Heart right ventricle (tissue), 16 donors: ENCODE measurements at places on chromosomes 3 and 15. TPM values are rescaled to one million over a fixed set of nuclear protein-coding genes. Genes with fewer than 3 reads are reported as not detected.
A peak's percentile ranks its signal among the peaks of the same experiment; 100 is the strongest.

DNA sequence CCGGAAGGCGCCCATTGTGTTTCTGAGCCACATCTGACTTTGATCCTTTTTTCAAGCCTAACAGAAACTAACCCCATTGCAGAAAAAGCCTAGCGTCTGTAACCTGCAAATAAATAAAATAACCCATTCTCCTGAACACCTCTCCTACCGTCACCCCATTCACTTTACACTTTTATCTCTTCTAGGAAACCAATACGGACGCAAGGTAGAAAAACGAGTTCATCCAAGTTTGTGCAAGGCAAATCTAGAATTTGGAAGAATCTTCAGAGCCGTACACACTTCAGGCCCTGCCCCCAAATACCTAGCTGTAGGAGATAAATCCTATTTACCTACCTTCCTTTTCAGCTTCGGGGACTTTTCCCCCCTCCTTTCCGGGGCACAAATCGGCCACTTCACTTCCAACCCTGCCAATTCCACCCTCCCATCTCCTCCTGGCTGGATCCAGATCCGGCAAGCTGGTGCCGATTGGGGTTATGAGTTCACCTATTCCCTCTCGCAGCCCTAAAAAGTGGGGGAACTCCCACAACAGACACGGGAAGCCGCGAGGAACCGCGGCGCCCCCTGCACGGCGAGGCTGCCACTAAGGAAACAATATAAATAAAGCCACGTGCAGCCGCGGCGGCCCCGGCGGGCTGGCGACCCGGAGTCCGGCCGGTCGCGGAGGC lies 987 bp downstream of the PRTG start:
- H3K4me1 ChIP-seq: peaks cover 28% of the 10 kb centered on the region
- peak; percentile 8 for DNase-seq
- H3K27ac ChIP-seq: no peak overlapping the region

DNA sequence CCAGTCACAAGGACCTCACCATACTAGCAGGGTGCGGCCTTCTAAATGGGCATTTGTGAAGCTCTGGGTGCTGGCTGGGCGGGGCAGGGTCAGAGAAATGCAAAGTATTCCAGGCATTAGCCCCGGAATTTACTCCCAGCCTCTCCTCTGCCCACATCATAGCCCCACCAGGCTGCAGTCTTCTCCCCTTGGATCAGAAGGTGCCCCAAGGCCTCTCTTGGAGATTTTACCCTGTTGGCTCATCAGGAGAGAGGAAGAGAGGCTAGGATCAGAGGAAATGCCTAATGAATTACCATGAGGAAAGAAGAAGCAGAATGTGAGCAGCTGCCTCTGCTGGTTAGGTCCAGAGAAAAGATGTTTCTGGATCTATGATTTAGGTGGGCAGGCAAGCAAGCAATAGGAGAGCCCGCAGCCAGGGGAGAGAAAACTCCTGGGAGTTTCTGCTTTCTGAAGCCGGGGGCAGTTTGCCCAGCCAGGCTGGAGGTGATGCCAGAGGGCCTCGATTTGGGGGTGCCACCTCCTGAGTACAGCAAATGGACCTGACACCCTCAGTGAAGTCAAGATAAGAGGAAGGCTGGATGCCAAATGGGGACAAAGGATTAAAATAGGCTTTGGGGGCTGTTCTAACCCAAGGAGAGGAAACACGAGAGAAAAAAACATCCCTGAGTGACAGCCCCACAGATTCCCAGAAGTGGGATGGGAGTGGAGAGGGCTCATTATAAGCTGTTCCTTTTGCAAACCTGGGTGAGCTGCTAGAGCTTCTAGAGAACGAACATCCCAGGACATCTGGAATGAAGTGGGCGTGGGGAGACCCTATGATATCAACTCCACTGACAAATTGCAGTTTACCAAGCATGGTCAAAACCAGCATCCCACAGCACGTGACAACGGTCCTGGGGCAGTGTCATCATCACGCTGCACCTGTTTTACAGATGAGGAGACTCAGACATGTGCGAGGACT lies 65.4 kb downstream of the BDH1 start:
- no peak for DNase-seq
- no peaks in the 10 kb centered on the region for H3K27me3 ChIP-seq
- H3K27ac ChIP-seq: no peak overlapping the region
- no peaks in the 10 kb centered on the region for H3K36me3 ChIP-seq

DNA sequence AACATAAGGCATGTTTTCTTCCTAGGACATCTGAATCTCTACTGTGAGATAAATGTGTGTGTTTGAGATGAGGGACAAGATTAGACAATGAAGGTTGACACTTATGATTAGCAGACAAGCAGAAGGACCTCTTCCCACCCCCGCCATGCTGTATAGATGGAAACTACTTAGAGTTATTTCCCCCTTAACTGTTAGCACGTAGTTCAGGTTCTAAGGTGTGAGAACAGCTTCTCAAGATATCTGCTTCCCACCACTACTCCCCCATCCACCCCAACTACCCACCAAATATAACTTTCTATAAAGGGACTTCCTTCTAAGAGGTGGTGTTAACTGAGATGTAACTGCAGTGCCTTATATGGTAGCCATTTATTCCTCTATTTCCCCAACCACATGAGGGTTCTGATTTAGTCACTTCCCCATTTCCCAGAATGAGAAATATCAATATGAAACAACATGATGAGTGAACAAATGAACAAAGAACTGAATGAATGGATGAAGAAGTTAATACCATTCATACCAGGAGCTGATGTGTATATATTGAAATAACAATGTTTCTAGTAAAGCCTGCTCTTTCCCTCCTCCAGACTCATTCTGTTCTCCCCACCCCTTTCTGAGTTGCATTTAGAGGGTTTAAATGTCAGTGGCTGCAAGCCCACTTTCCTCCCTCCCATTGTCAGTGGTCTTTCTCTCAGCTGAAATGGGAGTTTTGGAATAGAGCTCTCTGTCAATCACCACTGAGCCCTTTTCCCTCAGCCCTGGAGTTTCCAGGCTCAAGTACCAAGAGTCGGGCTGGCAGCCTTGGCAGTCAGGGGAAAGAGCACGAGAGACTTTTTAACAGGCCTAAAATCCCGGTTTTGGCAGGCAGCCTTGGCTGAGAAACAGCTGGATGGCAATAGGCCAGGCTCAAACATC lies 7.7 kb upstream of the RFTN1 start:
- DNase-seq: no peak
- H3K36me3 ChIP-seq: no peaks in the 10 kb centered on the region
- H3K4me3 ChIP-seq: no peak overlapping the region
- no peak overlapping the region for H3K27ac ChIP-seq
- H3K27me3 ChIP-seq: no peaks in the 10 kb centered on the region

DNA sequence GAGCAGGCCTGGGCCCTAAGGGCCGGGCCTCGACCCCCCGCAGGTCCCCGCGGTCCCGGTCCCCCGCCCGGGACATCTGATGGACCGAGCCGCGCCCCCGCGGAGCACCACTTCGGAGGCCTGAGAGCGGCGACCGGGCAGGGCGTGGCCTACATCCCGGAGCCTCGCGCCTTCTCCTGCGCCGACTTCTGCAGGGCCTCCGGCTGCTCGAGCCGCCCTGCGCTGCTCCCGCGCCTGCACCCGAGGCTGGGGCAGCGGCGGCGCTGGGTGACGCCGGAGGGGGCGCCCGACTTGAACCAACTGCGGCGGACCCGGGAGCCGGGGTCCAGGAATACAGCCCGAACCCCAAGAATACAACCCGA lies 14.9 kb upstream of the GP9 start:
- DNase-seq: no peak
- no peaks in the 10 kb centered on the region for H3K36me3 ChIP-seq

- no peaks in the 10 kb centered on the region for H3K36me3 ChIP-seq
- no peak for DNase-seq
- H3K4me1 ChIP-seq: no peaks in the 10 kb centered on the region
- peaks cover 7% of the 10 kb centered on the region for H3K27me3 ChIP-seq
- no peak overlapping the region for H3K4me3 ChIP-seq
- no peak overlapping the region for H3K27ac ChIP-seq
These were observed 197.4 kb upstream of the RORA start for GRCh38 chr15:61426466-61426865.

DNA sequence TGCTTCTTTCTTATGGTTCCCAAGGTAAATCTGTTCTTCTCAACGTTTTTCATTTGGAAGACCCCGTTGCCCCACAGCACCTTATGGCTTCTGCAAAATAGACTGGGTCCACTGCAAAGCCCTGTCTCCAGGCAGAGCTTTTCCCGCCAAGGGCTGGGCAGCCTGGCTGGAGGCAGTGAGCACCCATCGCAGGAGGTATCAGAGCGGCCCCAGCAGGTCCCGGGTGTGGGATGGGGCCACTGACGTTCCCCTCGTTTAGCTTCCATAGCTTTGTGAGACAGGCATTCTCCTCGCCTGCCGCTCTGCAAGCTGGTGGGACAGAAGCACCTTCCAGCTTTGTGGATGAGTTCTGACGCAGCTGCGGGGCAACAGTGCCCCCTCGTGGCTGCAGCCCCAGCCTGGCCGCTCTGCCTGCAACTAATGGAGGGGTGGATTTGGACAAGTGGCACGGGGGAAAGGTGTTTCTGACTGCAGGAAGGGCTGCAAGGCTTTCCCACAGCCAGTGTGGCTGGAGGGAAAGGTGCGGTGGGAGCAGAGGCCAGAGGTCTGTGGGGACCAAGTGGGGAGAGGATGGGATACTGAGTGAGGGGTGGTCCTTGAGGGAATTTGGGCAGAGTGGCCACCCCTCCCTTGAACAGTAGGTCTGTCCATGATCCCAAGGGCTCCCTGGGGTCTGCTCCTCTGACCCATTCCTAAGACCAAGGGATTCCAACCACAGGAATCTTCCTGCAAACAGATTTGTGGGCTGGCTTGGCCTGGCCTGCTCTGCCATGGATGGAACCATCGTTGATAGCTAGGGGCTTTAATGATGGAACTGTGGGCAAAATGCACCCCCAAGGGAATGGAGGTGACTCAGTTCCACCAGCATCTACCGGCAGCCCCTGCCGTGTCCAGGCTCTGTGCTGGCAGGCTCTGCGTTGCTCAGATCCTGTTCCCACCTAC lies 99.4 kb downstream of the FBLN2 start:
- H3K27ac ChIP-seq: no peak overlapping the region
- H3K4me1 ChIP-seq: peaks cover 7% of the 10 kb centered on the region
- peaks cover 23% of the 10 kb centered on the region for H3K27me3 ChIP-seq
- no peaks in the 10 kb centered on the region for H3K36me3 ChIP-seq
- no peak overlapping the region for H3K4me3 ChIP-seq

GRCh38 chr15:38238311-38238710 lies 14.3 kb upstream of the SPRED1 start:
- H3K36me3 ChIP-seq: no peaks in the 10 kb centered on the region
- H3K27me3 ChIP-seq: no peaks in the 10 kb centered on the region
- no peak overlapping the region for H3K4me3 ChIP-seq
- no peak for DNase-seq

DNA sequence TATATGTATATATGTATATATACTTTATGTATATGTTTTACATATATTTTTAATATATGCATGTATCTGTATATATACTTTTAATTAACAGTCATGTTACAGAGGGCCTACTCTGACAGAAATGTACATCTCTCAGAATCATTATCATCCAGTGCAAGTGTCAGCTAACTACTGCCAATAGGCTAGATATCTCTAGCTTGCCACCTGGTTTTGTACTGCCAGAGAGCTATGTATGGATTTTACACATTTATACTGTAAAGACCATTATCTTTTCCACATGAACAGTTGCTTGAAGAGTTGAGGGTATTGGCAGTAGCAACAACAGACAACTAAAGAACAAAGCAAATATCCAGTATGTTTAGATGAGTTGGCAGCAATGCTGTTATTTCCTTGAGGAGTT lies 99.7 kb upstream of the VGLL3 start:
- H3K4me3 ChIP-seq: no peak overlapping the region
- no peaks in the 10 kb centered on the region for H3K27me3 ChIP-seq
- no peak for DNase-seq
- no peak overlapping the region for H3K27ac ChIP-seq
- peaks cover 3% of the 10 kb centered on the region for H3K4me1 ChIP-seq

GRCh38 chr3:196699749-196700148 lies 12.3 kb downstream of the CEP19 start:
- no peak overlapping the region for H3K27ac ChIP-seq
- no peak overlapping the region for H3K4me3 ChIP-seq
- DNase-seq: no peak
- no peaks in the 10 kb centered on the region for H3K4me1 ChIP-seq
- H3K27me3 ChIP-seq: no peaks in the 10 kb centered on the region

DNA sequence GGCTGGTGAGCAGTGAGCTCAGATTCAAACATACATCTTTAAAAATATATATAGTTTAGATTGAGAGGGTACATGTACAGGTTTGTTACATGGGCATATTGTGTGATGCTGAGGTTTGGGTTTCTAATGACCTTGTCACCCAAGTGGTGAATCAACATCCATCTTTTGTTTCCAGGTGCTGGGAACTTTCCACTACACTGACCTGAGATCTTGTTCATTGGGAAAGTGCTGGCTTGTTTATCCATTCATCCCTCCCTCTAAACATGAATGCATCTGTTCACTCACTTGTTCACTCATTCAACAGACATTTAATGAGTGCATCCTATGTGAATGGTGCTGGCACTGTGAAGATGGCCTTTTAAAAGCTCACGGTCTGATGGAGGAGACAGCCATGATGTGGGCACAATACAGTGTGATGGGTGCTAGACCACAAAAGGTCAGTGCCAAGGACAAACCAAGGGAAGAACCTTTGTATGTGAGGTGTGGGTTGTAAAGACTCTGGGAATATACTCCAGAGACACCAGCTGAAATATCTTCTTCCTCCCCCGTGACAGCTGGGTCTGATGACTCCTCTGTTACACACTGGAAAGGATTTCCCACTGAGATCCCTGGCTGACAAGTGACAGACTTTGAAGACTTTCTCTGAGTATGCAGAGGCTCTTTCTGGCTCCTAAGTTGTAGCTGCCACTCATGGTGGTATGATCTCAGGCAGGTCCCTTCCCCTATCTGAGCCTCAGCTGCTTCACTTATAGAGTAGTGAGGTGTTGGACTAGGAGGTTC lies 16.2 kb upstream of the ITGA11 start:
- no peaks in the 10 kb centered on the region for H3K27me3 ChIP-seq
- H3K36me3 ChIP-seq: no peaks in the 10 kb centered on the region
- H3K4me3 ChIP-seq: no peak overlapping the region
- H3K4me1 ChIP-seq: no peaks in the 10 kb centered on the region
- no peak for DNase-seq

GRCh38 chr15:64742385-64742784 lies 33.0 kb downstream of the RBPMS2 start:
- H3K27me3 ChIP-seq: no peaks in the 10 kb centered on the region

- no peaks in the 10 kb centered on the region for H3K36me3 ChIP-seq
- H3K4me1 ChIP-seq: peaks cover 9% of the 10 kb centered on the region
- H3K4me3 ChIP-seq: no peak overlapping the region
- DNase-seq: no peak
These were observed 13.1 kb upstream of the CORO2B start for GRCh38 chr15:68565726-68566125.

DNA sequence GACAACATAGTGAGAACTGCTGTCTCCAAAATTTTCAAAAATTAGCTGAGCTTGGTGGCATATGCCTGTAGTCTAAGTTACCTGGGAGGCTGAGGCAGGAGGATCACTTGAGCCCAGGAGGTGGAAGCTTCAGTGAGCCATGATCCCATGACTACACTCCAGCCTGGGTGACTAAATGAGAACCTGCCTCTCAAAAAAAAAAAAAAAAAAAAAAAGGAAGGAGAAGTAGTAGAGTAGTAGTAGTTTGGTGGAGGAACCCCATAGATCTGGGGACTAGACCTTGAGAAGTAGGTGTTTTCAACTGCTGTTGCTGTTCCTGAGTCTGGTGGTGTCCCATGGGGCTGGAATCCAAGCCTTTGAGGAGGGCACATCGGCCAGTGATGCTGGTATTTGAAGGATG lies 38.4 kb upstream of the UBE2E2 start:
- no peak for DNase-seq
- no peaks in the 10 kb centered on the region for H3K27me3 ChIP-seq
- no peaks in the 10 kb centered on the region for H3K36me3 ChIP-seq
- no peak overlapping the region for H3K4me3 ChIP-seq

The CCDC191 gene
- 0.80 TPM for total RNA-seq

The AADACL2 gene
- total RNA-seq: not detected

The SCAANT1 gene
- total RNA-seq: not detected

The TRPM1 gene
- total RNA-seq: not detected

The SNX22 gene
- 6.5 TPM for total RNA-seq
